CD4-positive, CD25-positive, alpha-beta regulatory T cell (primary cell): ENCODE measurements at places on chromosomes 1 and 21. TPM values are rescaled to one million over a fixed set of nuclear protein-coding genes. Genes with fewer than 3 reads are reported as not detected.

DNA sequence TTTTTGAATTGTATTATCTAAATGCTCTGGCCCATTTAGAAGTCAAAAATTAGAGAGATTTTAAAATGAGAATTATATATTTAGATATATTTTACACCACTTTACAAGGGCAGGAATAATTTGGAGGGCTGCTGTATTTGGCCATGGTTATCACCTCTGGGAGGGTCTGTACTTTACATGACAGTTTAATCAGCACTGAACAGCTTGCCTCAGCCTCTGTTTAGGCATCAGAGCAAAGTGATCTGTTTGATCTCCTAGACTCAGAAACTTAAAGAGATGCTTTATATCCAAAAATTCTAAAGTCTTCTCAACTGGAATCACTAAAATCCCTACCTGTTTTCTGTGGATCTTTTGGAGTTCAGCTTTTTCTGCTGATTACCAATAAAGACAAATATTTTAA, 5.4 kb upstream of the SPTA1 start:
- DNase-seq, result no peak

GRCh38 chr1:83761167-83762038, 237.5 kb downstream of the TTLL7 start:
- DNase-seq, result no peak

DNA sequence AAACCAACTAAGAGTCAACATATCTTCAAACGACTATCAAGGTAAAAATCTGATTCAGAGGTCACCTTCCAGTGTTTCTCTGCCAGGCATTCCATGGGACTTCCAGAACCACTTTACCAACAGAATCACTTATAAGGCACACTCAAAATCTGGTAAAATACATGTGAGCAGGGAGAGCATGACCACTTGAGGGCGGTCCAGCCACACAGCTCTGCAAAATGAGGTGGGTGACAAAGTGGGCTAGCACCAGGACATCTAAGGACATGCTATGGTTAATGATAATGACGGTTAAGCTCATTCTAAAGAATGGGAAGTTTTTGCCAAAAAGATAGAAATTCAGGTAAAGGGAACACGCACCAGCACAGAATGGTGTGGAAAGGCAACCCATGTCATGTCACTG, 24.5 kb upstream of the GLIS1 start:
- DNase-seq, result no peak

- DNase-seq, result no peak
These were observed 49.2 kb downstream of the TUT4 start for GRCh38 chr1:52503706-52504105.

DNA sequence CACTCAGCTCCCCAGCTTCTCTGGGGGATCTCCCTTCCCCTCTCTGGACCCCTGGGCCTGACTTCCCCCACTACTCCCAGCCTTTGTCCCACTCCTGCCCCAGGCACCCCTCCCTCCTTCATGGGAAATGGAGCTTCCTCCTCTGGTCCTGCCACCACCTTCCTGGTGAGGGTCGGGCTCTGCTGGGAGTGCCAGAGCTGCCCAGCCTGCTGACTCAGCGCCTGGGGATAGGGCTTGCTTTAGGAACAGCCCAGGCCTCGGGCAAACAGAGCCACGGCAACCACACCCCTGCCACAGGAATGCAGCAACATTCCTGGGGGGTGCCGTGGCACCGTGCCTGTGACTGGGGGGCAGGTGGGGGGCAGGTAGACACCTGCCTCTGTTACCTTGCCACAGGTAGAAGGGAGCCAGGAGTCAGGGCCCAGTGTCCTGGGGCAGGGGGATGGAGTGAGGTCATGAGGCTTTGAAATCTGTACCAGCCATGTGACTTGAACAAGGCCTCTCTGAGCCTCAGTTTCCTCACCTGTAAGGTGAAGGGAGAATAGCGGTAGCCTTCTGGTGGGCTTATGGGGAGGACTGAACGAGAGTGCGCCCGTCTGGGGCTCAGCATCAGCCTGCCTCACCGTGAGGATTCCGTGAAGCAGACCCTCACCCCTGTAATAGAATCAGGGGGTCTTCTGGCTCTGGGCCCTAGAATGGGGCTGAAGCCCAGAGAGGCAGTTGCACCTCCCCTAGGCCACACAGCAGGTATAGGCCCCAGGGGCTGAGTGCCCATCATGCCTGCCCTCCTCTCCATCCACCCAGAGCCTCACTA, 17.8 kb upstream of the EPHA2 start:
- no peak for DNase-seq

DNA sequence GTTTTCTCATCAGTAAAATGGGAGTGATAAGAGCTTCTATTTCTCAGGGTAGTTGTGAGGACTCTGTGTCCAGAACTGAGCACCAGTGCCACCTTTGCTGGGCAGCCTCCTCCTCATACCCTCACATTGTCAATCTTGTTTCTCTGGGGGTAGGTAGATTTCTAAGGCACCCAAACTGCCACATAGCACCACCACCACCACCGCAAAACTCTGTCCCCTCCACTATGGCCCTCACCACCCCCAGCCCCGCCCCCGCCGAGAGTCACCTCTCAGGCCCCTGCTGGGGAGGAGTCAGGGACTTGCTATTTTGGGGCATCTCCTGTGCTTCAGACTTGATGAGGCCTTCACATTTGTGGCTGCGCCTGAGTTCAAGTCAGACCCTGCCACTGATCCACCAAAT, 549.2 kb downstream of the PTPRU start:
- no peak for DNase-seq

DNA sequence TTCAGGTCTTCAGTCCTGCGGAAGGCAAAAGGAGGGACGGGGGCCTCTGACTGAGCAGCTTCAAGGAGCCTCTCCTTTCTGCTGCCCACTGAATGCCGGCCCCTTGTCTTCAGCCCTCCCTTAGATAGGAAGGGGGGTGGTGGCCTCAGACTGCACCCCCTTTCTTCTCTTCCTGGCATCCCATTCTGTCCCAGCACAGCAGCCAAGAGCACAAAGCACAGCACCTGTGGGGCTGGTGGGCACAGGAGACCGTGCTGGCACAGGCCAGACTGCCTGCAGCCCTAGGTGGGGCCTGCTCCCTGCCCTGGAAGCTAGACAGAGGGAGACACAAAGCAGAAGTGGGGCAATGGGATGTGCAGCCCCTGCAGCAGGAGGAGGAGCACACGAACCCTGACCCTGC, 1.7 kb upstream of the PAQR6 start:
- no peak for DNase-seq

DNA sequence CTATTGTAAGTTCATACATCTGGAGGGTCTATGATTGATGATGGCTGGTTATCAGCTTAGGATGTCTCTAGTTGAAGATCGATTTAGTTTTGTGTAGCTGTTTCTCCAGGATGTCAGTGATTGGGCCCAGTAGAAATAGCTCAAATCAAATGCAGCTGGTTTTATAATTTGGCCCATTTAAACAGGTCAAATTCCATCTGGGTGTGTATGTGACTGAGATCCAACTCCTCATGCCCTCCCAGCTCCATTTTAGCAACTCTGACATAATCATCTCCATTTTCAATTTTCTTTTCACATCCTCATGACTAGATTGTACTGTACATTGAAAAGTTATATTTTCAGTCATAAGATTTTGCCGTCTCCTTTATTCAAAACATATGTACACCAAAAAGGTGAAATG, 99.2 kb downstream of the TPR start:
- DNase-seq, result no peak

DNA sequence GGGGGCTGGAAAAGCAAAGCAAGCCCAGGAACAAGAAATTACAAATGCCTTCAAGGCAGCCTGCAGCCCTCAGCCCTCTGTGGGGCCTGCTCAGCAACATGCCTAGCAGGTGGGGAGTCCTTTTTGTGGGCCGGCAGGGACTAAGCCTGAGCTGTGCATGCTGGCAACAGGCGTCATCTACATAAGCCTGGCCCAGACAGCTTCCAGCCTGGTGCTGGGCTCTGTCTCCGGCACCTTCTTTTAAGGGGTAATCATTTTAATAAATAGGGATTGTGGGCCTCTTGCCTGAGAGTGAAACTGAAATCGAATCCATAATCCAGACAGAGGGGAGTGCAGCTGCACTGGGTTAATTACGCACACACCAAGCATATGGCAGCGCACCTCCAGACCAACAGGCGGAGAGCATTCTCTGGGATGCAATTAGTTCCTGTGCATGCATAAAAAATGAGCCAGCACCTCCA, 96.6 kb downstream of the DDX20 start:
- no peak for DNase-seq

DNA sequence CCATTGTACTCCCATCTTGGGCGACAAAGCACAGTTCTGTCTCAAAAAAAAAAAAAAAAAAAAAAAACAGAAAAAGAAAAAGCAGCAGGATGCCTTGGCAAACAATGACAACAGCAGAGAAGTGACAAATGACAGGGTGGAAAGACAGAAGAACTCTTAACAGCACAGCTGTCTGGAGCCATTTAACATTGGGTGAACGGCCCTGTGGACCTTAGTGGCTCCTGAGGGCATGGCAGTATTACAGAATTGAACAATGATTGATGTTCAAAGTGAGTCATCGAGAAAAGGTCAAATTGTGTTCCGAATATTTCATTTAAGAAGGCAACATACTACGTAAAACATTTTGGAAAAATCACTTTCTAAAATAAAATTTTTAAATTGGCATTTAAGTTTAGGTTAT, 30.0 kb downstream of the DNASE2B start:
- DNase-seq, result no peak

- DNase-seq, result no peak
These were observed 52.3 kb downstream of the GRIK3 start for GRCh38 chr1:36981771-36982622.

DNA sequence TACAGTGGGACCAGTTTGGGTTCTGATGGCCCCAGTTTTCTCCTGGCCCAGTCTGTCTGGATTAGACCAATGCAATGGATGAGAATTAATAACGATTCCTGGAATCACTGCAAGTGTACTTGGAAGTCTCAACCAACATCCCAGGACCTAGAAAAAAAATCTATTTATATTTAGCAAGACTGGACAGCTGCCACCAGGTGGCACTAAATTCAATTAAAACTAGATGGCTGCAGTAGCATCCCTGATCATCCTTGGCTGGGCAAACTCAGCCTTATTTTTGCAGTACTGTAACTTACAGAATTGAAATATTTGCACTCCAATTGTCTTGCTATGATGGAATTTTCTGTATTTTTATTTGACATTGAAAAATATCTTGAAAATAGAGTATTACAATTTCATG, 165.7 kb downstream of the NCAM2 start:
- peak; percentile 55 for DNase-seq

GRCh38 chr1:27430903-27431600, 38.6 kb downstream of the GPR3 start:
- DNase-seq, result no peak

GRCh38 chr21:31136891-31137290, 98.6 kb upstream of the KRTAP19-8 start:
- no peak for DNase-seq

DNA sequence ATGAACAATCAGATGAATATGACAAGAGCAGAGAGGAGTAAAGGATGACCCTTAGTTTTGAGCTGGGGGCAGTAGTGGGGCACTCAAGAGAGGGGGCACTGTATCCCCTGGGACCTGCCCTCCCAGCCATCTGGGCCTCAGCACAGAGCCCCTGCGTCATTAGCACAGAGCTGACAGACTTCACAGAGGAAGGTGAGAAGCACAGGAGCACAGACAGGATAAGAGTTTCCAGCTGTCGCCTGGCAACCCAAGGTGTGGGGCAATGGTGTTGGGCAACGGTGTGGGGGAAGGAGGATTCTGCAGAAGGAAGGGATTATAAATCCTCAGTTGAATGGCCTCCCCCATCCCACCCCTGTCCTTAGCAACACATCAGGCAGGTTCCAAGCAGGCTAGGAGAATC, 30.2 kb downstream of the RAB3B start:
- no peak for DNase-seq

- no peak for DNase-seq
These were observed 33.8 kb downstream of the GIPC2 start for GRCh38 chr1:78079580-78079979.

DNA sequence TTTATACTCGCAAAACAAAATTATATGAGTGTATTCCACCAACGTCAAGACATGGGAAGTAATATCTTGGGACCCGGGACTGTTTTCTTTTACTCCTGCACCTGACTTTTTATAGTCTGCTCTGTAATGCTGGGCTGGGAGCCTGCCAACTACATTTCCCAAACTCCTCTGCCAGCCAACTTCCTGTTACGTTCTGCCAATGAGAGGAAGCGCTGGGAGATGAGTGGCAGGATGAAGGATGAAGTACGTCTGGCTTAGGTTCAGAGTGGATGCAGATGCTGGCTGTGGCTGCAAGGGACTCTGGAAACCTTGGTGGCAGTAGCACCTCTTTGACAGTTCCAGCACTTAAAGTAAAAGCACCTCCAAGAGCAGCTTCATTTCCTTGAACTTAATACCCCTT, 59.6 kb downstream of the USP24 start:
- DNase-seq, result no peak

DNA sequence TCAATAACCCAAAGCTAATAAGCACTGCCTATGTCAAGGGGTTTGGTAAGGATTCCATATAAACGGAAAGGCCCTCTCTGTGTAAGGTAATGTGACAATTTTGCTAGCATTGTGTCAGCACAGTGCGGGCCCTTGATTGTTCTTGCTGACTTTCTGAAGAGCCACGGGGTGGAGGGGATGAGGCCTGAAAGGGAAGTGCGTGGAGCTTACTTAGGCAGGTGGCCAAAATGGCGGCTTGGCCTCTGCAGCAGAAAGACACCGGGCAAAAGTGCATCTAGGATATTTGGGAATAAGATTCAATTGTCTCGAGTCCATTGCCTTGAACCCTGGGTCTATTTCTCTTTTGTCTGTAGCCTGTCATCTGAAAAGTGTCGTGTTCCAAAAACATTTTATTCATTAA, 114.3 kb downstream of the TGFB2 start:
- no peak for DNase-seq

The DNALI1 gene
- 0.25 TPM for total RNA-seq

The AMY2B gene
- 38.2 TPM for total RNA-seq

The VAV3 gene
- 21.5 TPM for total RNA-seq

The ZNF648 gene
- total RNA-seq, result not detected

The DDX20 gene
- 16.0 TPM for total RNA-seq

The LENEP gene
- total RNA-seq, result not detected

The DR1 gene
- total RNA-seq, result 85.4 TPM

The SPRTN gene
- total RNA-seq, result 31.3 TPM

The TMEM35B gene
- 13.8 TPM for total RNA-seq

The TMPRSS2 gene
- total RNA-seq, result not detected

The PLPPR5 gene
- total RNA-seq, result not detected
